ENCODE measurements at places on chromosomes 5 and 9.

GRCh38 chr5:2163940-2164490, 281.3 kb upstream of the IRX4 start:
- no peak for DNase-seq

DNA sequence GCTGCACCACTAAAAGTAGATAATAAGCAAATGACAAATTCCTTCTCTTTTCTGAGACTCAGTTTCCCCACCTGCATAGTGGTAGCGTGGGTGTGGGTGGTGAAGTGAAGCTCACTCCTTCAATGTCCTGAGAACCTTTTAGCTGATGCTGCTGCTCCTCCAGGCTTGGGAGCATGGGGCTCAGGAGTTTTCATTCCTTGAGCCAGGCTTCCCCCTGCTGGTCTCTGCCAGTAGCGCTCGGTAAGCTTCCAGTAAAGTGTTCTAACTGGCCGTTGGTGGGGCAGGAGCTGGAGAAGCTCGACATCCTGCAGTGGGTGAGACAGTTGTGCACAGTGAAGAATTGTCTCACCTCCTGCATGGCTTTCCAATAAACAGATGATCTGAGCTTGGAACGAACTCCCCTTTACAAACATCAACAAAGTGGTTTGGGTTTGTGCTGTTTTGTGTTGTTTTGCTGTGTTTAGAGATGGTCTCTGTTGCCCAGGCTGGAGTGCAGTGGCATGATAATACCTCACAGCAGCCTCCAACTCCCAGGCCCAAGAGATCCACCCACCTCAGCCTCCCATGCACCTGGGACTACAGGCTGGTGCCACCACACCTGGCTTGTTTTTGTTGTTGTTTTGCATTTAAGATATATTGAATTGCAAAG, 34.6 kb downstream of the SPARC start:
- peak; percentile 91 for DNase-seq

- DNase-seq, result peak; percentile 65
Measured at GRCh38 chr9:87667164-87667738, 58.7 kb upstream of the CTSL start.

DNA sequence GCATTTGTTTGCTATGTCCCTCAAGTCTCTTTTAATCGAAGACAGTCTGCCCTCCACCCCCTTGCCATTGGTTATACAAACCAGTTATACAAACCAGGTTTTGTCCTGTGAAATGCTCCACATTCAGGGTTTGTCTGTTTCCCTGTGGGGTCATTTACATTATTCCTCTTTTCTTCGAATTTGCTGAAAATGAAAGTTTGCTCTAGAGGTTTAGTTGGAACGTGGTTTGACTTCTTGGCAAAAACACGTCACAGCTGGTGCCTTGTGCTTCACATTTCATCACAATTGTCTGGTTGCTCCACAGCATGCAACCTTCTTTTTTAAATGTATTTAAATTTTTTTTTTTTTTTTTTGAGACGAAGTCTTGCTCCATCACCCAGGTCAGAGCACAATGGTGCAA, 4.2 kb upstream of the HAVCR2 start:
- no peak for DNase-seq

DNA sequence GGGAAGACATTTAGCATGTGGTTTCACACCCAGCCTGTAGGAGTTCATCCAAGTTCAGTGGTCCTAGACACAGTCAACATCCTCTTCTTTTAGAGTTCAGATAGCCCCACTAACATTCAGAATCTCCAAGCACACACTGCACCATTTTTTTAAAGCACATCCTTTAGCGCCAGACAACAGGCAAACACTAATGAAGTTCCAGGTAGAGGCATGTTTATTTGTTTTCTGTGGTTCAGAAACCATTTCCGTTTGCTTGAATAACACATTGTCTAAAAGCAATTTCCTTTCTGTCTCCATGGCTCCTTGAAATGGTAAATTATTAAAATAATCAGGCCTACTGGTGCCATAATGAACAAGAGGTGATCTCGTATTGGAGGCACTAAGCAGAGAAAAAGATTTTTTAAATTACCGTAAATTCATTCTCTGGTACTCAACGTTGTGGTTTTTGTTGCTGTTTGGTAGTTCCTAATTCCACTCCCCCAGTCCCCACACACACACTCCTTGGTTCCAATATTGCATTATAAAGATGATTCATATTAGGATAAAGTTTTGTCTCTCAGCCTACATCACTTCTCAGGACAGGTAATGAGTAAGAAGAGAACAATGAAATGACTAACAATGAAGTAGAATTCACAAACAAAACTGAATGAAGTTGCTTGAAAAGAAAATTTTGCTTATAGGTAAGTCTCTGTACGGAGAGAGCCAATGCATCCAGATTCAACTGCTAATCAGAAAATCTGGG, 153.1 kb downstream of the PCSK1 start:
- DNase-seq, result no peak

DNA sequence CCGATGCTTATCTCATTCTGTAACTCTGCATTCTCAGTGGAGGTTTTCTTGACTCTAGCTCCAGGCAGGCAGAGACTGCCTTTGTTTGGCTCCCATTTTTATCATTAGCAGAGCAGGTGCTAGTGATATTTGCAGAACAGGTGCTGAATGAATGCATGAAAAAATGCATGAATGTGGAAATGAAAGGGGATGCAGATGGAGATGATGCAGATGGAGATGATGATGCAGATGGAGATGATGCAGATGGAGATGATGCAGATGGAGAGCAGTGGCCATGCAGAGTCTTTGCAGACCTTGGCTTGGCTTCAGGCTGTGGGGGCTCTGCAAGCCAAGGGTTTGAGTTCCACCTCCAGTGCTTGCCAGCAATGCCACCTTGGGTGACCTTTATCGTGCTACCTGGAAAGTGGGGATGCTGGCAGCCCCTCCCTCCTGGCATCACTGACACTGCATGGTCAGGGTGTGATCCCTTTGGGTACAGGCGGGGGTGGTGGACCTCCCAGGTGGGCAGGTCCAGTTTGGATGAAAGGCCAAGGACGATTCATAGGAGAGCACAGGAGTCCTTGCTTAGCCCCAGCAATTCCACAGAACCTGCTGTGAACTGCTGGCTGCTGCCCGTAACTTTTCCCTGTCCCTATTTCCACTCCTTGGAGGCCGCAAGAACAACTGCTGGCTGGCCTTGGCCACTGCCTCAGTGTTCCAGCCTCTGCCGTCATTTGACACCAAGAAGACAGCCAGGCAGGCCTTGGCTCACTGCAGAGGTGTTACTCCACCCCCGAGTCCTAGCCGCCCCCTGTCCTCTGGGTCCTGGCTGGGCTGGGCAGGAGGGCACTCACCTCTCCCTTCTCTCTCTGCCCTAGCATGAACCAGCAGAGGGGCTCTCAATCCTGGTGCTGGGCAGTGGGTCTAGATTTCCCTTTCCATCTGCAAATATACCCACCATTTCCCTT, 33.0 kb downstream of the ERGIC1 start:
- DNase-seq, result no peak

GRCh38 chr5:51987669-51988209, 604.5 kb downstream of the ISL1 start:
- DNase-seq, result no peak

DNA sequence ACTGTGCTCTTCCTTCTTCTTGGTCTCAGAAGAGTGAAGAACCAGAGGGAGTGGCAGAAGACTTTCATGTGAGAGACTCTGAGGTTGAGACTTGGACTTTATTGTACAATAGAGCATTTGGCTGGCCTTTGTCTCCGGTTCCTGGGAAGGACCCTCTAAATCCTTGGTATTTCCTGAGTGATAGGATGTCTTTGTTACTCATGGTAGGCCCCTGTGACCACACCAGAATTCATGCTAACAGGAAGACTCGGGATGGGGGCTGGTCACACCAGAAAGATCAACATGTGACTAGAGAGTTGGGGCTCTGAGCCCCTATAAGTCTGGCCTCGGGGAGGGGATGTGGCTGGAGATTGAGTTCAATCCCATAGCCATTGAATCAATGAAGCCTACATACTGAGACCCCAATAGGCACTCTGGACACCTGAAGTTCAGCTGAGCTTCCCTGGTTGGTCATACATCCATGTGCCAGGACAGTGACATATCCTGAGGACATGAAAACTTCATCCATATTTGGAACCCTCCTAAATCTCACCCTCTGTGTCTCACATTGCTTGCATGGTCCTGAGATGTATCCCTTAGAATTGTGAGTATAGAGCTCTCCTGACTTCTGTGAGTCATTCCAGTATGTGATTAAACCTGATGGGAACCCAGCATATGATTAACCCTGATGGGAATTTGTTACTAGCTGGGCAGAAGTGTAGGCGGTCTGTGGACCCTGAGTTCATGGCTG, 201.7 kb downstream of the GADD45G start:
- no peak for DNase-seq

- DNase-seq, result peak; percentile 92
Measured at GRCh38 chr9:6645355-6646292, at the start of gene GLDC. Gene GLDC (minus strand): TSS chr9:6645729. CDS start chr9:6645499, 230 bp downstream.

GRCh38 chr9:70407081-70407503, 7.4 kb downstream of the KLF9 start:
- peak; percentile 25 for DNase-seq

- DNase-seq, result no peak
Measured at GRCh38 chr9:111870774-111871498, 25.7 kb upstream of the UGCG start.

DNA sequence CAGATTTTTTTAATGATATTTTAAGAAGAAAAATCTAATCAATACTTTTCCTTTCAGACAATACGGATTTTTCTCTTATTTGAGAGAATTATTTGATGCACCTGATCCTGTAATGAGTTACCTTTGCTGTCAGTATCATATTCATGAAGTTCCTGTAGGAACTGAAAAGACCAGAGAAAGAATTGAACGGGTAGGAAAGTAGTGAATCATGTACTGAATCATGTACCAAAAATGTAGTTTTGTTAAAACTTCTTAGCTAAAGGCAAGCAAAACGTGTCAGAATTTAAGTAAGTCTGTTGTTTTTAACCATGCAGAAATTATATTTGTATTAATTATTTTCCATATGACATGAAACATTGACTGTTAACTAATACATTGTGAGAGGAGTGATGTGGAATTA, 56.6 kb downstream of the SMC5 start:
- DNase-seq, result no peak

DNA sequence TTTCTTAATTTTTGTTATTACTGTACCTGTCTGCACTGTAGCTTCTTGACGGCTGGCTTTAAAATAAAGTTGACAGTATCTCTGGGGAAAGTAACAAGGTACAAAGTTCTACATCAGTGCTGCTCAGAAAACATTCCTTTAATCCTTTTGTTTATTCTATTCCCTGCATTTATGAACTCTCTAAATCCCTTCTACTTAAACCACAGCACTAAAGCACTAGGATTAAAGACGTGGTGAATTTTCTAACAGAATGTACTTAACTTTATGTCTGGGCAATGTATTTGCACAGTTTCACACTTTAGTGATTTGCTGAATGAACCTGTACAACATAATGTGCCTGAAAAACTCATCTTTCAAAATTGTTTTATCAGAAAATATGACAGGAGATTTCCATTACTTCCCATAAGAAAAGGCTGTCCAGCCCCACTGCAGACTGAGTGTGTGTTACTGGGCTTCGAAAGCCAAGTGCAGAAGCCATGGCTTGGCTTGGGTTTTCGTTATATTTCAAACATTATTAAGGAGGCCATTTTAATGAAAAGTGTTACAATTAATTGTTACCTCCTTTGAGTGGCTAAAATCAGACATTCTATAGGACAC, 43.8 kb downstream of the LHFPL2 start:
- no peak for DNase-seq

GRCh38 chr5:61230492-61230891, 68.2 kb upstream of the SMIM15 start:
- DNase-seq, result no peak

DNA sequence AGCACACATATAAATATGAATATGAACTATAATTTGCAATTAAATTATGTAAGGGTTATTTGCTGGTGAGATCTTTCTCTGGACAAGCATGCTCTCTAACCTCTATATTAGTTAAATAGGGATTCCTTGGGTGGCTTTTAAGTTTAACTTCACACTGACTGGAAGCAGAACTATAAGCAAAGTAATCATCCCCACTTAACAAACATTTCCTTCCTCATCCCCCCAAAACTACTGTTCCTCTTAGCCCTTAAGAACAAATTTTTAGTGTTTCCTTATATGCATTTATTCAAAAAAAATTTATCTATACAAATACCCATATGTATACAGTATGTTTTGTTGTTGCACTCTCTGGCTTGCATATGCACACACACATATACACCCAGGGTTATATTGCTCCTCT, 512.1 kb upstream of the MEF2C start:
- DNase-seq, result no peak

- no peak for DNase-seq
Measured at GRCh38 chr9:4842734-4843133, 50.0 kb downstream of the RCL1 start.

DNA sequence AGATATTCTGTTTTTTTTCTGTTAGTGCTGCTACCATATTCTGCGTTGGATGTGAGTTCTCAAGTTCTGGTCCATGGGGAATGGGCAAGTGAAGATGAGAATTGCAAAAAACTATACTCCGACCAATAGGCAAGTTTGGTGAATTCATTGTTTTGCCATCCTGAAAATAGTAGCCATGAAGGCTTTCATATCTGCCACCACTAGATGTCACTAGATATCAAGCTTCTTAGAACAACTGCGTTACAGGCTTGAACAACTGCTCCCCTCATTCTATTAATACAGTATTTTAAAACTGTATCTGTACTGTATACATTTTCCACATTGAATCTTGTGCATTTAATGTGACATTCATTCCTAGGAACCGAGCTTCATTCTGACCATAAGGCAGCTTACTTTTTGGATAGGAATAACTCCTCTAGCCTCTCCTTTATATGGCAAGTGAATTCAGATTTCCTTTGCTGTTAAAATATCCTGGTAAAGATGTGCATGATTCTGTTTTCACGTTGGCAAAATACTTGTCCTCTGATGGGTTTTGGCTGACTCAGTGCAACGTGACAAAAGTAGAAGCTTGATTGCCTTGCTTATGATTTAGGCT, 163.6 kb downstream of the SREK1 start:
- DNase-seq, result peak; percentile 86

- no peak for DNase-seq
Measured at GRCh38 chr5:23412515-23412914, 94.9 kb upstream of the PRDM9 start.

- DNase-seq, result no peak
Measured at GRCh38 chr5:64292611-64293215, 127.1 kb downstream of the RNF180 start.

DNA sequence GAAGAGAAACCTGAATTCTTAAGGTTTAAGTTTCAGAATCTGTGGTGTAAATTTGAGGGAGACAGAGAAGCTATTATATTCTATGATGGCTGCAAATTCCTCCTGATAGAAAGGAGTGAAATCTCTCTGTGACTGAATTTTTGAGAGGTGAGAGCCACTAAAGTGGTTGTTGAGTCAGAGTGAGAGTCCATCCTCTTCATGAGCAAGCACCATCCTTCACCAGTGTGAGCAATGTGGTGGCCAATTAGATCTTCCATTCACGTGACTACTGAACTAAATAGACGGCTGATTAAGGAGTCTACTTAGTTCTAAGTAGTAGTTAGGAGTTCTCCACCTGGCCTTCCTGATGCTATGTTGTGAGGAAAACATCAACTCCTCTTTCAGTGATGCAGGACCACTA, 147.8 kb upstream of the CCNH start:
- DNase-seq, result no peak
